ENCODE measurements at places on chromosomes 6 and 20. TPM values are rescaled to one million over a fixed set of nuclear protein-coding genes. Genes with fewer than 3 reads are reported as not detected.
A peak's percentile ranks its signal among the peaks of the same experiment; 100 is the strongest.

GRCh38 chr6:8749465-8749864 is 314.1 kb upstream of the SLC35B3 start:
- DNase-seq, result no peak

Gene SLPI
- total RNA-seq, result 137 TPM

DNA sequence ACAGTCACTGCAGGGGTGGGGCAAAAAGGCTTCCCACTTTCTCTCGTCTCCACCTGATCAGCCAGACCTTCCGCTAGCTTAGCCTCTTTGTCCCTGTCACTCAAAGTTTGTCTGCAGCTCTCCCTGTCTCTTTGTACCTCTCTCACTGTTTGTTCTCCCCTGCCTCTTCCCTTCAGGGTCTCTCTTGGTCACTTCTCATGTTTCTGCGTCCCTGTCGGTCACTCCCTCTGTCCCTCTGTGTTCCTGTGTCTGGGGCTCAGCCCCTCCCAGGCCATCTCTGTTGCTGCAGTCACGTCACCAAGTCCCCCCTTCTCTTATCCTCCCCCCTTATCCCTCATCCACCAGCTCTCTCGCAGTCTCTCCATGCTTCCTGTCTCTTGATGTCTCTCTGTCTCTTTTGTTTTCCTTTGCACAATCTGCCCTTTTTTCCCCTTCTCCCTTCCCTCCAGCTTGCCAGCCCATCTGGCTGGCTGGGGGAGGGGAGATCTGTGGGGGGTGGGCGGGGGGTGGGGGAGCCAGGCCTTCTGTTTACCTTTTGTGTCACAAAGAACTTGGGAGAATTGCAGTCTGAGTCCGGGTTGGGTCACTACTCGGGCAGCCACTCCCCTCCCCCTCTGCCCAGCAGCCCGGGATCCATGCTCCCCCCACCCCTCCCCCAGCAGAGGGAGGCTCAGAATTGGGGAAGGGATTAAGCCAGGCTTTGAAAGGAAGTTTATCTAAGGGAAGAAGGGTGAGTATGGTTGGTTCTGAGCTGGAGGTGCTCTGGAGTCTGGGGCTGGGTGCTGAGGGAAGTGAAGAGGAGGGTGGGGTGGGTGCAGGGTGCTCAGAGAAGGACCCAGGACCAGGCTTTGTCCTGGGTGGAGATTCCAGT is 32.3 kb downstream of the FOXP4 start:
- DNase-seq, result no peak

Gene SIRPB2
- 13.6 TPM for total RNA-seq

Gene BPIFB1
- not detected for total RNA-seq

Gene IL17F
- not detected for total RNA-seq

DNA sequence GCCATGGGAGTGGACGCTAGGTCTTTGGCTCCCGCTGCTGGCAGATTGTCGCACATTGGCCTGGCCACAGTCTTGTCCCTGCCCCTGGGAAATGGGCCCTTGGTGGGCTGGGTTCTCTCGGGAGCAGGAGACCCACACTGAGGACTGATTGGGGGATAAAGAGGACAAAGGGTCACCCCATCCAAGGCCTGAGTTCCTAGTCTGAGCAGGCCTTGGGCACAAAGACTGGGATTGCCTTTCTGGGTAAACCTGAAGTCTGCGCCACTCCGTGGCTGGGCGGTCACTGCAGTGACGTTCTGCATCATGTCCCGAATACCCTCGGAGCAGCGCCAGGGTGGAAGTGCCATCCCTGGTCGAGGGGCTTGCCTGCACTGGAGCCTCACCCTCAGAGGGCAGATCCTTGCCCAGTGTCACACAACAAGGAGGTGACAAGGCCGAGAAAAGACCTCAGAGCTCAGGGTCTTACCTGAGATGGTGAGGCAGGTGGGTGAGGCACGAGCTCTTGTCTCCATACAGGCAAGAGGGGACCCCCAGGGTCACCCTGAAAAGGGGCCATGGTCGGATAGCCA is 36.1 kb upstream of the ZBP1 start:
- DNase-seq, result peak; percentile 16

DNA sequence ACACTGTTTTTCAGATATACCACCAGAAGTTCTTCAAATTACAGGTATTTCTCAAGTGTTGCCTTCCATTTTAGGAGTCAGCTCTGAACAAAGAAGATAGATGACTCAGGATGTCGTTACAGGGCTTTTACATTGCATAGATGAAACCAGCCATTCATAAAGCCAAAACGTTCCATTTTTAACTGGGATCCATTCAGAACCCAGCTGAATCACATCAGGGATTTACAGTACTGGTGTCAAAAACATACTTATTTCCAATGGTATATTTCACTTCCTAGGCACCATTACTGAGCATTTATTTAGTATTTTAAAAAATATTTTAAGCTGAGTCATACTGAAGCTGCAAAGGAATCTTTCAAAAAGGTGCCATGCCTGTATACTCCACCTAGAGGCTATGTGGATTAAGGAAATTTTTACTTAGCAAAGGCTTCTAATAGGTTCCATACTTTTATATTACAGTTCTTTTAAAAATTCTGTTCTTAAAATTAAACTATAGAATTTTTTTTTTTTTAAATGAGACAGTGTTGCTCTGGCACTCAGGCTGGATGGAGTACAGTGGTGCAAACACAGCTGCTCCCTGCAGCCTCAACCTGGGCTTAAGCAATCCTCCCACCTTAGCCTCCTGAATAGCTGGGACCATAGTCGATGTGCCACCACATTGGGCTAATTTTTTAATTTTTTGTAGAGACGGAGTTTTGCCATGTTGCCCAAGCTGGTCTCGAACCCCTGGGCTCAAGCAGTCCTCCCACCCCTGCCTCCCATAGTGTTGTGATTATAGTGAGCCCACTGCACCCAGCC is 2.6 kb downstream of the ASF1A start:
- DNase-seq, result no peak

- DNase-seq, result no peak
Observed at GRCh38 chr6:34147906-34148630, 2.2 kb upstream of the GRM4 start.

Gene DLK2
- 1.1 TPM for total RNA-seq

Gene SLC32A1
- not detected for total RNA-seq

Gene SNAP25
- total RNA-seq, result 0.56 TPM

Gene NR2E1
- not detected for total RNA-seq

DNA sequence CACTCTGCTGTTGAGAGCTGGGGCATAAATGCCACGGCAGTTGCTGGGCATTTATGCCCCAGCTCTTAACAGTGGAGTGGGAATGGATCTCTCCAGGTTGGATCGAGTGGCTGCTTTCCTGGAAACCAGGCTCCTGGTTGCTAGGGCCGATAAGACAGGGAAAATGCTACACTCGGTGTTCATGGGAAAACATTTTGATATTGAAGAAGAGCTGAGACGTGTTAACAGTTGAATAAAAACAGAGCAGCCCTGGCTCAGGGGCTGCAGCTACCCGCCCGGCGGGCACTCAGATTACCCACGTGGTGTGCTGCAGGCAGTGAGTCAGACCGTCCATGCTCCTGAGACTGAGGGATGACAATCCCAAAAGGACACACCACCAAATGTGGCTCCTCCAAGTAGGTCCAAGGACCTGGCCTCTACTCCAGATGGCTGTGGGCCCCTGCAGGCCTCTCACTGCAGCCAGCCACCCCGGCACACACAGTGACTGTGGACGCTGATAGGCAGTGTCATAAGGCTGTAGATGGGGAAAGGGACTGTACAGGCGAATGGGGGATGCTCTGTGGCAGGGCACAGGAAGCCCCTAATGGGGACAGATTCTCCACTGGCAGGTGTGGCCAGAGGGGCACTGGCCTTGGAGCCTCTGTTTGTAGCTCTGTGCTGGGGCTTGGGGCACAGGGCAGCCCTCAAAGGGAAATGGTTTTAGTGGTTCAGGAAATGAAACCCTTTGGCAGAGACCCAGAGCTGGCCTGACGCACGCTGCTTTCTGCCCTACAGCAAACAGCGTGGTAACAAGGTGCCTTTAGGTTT is 237.8 kb downstream of the LY86 start:
- no peak for DNase-seq

Gene CDH4
- 0.19 TPM for total RNA-seq

Gene PACRG
- 2.5 TPM for total RNA-seq

Gene TLDC2
- total RNA-seq, result not detected

Gene OXT
- not detected for total RNA-seq
